ENCODE measurements at places on chromosomes 1 and 21.
A peak's percentile ranks its signal among the peaks of the same experiment; 100 is the strongest.

- DNase-seq: no peak
Measured at GRCh38 chr1:111538343-111539025, 35.1 kb upstream of the ADORA3 start.

- DNase-seq: no peak
Measured at GRCh38 chr1:225567789-225568188, 85.1 kb downstream of the ENAH start.

DNA sequence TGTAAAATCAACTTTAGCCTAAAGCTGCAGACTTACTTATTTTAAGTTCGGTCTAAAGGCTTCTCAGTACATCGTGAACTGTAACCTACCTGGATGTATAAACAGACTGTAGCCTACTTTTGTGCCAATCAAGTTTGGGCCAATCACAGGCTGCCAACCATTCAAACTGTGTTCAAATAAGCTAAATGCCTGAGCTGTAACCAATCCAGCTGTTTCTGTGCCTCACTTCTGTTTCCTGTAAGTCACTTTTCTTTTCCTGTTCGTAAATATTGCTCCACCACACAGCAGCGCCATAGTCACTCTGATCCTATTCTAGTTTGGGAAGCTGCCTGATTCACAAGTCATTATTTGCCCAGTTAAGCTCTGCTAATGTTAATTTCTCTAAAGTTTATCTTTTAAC, 37.5 kb upstream of the SLAMF9 start:
- DNase-seq: no peak

DNA sequence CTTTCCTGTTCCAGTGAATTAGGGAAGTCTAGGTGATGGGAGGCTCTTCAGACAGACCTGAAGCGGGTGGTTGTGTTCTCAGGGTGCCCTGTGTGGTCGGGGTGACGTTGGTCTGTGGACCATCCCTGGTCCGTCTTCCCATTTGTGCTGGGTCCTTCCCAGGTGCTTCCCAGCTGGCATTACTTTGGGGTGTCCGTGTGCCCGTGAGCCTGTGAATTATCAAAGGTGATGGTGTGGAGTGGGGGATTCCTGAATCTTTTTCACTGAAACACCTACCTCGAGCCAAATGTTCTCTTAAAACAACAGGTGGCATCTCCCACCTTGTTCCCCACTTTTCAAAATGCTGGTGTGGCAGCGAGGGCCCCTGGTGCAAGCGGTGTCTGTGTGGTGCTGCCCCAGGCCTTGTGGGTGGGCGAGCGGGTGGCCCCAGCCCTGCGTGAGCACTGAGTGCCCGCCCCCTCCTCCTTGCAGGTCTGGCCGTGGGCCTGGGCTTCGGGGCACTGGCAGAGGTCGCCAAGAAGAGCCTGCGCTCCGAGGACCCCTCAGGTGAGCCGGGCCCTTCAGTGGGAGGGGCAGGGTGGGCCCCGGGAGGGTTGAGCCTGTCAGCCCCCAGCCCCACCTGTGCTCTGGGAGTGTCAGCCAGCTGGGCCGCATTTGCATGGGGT, 37.0 kb downstream of the COQ8A start:
- DNase-seq: no peak

DNA sequence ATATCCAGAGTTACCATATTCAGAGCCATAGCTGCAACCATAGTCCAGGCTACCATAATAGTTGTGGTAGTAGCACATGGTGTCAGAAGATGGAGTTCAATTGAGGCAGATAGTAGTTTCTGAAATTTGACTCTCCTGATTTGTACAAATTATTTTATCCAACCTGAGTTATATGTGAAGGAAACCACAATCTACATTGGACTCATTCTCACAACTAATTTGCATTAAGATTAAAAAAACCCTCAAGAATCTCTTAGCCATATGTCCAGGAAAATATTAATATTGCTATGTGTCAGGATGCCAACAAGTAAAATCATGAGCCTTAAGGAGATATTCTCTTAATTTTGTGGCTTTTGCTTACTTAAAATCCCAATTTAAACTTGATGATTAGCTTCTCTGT, at the start of gene KRTAP22-2:
Gene KRTAP22-2, minus strand, starts transcription at position 101 of the 400 bp plus-strand sequence.
- no peak for DNase-seq

GRCh38 chr1:29753771-29754572, 517.6 kb downstream of the PTPRU start:
- no peak for DNase-seq

GRCh38 chr1:224245188-224245587, 62.1 kb downstream of the DEGS1 start:
- DNase-seq: peak; percentile 61

DNA sequence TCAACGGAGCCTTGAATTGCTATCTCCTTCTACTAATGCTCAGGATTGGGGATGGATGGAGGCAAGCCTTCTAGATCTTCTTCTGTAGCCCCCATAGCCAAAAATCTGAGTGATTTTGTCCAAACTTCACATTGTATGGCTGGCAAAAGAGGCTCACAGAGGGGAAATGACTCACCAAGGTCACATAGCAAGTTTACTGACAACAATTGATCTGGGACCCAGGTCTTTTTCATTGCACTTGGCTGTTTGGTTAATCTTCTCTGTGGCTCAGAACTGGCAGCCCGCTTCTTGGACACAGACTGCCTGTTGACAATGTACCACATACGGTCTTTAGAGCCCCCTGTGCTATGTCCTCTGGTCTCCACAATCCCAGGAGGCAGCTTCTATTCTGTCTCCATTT, 3.0 kb upstream of the LACTBL1 start:
- no peak for DNase-seq

DNA sequence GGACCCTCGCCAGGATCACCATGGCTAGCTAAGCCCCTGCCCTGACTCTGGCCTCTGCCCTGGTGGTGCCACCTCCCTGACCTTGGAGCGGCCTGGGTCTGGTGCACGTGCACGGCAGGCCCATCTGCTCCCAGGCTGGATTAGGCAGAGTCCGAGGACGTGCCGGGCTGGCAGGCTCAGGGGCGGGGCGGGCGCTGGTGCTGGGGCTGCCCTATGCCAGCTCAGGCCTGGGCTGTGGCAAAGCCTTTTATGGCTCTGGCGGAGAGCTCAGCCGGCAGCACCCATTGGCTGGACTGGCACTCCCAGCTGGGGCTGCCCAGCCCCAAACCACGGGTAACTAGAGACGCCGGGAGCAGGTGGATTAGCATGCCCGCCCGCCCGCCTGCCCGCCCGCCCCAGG, 17.1 kb upstream of the EDN2 start:
- no peak for DNase-seq

DNA sequence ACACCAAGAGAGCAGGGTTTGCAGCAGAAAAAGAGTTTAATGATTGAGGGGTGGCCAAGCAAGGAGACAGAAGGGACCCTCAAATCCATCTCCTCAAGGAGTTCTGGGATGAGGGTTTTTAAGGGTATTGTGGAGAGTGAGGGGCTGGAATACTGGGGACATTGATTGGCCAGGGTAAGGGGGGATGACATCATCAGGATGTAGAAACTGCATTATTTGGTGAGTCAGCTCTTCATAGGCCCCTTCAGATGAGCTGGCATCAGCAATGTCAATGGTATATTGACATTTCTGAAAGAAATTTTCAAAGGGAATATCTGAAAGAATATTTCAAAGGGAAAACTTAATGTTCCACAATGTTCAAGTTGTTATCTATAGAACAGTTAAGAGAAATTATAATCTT, 168.1 kb upstream of the SNX7 start:
- no peak for DNase-seq

- DNase-seq: no peak
Measured at GRCh38 chr1:59176471-59176870, 120.4 kb upstream of the FGGY start.

DNA sequence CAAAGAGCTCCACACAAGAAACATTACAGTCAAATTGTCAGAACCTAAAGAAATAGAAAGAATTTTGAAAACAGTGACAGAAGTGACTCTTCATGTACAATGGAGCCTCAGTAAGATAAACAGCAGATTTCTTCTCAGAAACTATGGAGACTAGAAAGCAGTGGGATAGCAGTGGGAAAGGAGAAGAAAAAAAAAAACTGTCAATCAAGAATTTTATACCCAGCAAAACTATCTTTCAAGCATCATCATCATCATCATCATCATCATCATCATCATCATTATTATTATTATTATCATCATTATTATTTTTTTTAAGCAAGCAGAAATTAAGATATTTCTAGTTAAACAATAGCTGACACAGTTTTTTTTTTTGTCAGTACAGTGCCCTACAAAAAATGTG, 24.2 kb downstream of the CEP170 start:
- no peak for DNase-seq

- DNase-seq: no peak
Measured at GRCh38 chr1:212341090-212341489, 55.9 kb downstream of the PPP2R5A start.

DNA sequence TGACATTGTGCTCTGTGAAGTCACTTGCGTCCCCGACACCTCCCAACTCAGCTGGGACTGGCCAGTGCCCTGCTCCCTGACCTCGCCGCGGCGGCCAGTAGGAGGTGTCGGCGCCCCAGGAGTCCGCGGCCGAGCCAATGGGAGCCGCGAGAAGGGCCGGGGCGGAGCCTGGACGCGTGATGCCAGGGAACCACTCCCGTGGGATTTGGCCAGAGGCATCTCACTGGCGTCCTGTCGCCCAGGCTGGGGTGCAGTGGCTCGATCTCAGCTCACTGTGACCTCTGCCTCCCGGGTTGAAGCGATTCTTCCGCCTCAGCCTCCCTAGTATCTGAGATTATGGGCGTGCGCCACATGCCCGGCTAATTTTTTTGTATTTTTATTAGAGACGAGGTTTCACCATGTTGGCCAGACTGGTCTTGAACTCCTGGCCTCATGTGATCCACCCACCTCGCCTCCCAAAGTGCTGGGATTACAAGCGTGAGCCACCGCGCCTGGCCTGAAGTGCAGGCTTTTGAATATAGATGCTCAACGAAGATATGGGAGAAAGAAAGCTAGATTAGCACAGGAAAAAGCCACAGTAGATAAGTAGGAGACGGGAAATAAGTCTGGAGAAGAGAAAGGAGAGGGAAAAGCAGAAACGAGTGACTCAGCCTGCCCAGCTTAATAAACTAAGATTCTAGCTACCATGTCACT, 38.0 kb downstream of the ZBTB8OS start:
- peak; percentile 27 for DNase-seq

DNA sequence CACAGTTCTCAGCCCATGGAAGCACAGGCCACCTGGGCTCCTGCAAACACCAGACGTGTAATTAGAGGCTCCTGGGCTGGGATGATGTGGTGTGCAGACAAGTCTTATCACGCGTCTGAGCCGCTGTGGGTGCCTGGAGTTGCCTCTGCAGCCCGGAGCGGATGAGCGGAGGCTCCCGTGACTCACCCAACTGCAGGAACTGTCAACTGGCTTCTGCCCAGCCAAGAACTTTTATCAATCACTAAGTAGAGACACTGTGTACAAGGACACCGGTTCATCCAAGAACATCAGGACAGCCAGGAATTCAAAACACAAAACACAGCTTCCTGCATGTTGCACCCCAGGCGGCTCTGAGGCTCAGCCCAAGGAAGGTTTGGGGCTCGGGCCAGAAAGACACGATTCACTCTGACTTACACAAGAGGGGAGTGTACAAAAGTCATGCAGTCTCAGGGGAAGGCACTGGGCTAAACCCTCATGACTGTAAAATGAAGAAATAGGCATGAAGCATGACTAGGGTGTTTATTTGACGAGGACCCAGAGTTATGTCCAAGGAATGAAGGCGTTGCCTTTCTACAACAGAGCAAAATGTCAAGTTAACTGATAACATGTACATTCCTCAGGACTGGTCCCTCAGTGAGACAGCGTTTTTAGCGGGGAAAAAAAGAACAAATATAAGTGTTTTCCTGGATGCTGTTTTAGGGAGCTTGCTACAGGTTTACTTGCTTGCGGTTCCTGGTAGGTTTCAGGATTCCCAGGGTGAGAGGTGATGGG, 21.1 kb downstream of the ERRFI1 start:
- no peak for DNase-seq

- no peak for DNase-seq
Measured at GRCh38 chr1:230458509-230458908, 32.4 kb upstream of the PGBD5 start.

GRCh38 chr1:51542158-51542953, 23.3 kb upstream of the EPS15 start:
- no peak for DNase-seq

GRCh38 chr1:182080955-182081582, 19.6 kb upstream of the ZNF648 start:
- DNase-seq: no peak

- no peak for DNase-seq
Measured at GRCh38 chr1:233512538-233512937, 101.4 kb upstream of the KCNK1 start.

- no peak for DNase-seq
Measured at GRCh38 chr1:55252942-55253589, 37.9 kb upstream of the USP24 start.

Data from T-helper 1 cell (primary cell).